HCEC 1CT (cell line): ENCODE measurements at places on chromosomes 5 and 9.

DNA sequence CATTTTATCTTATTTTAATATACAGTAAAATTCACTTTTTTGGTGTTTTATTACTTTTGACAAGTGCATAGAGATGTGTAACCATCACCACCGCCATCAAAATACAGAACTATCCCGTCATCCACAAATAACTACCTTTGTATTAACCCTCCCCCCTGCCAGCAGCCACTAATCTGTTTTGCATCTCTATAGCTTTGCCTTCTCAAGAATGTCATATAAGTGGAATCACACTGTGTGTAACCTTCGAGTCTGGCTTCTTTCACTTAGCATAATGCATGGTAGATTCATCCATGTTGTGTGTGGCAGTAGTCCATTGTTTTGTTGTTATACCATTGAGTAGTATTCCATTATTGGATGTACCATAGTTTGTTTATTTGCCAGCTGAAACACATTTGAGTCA, 98.8 kb downstream of the BOD1 start:
- DNase-seq = no peak

- peak; percentile 56 for DNase-seq
Measured at GRCh38 chr5:145776886-145777285, 58.3 kb downstream of the PRELID2 start.

GRCh38 chr5:145244251-145244650, 590.9 kb downstream of the PRELID2 start:
- DNase-seq = no peak

GRCh38 chr9:99748266-99748665, 73.4 kb upstream of the NR4A3 start:
- DNase-seq = peak; percentile 58

DNA sequence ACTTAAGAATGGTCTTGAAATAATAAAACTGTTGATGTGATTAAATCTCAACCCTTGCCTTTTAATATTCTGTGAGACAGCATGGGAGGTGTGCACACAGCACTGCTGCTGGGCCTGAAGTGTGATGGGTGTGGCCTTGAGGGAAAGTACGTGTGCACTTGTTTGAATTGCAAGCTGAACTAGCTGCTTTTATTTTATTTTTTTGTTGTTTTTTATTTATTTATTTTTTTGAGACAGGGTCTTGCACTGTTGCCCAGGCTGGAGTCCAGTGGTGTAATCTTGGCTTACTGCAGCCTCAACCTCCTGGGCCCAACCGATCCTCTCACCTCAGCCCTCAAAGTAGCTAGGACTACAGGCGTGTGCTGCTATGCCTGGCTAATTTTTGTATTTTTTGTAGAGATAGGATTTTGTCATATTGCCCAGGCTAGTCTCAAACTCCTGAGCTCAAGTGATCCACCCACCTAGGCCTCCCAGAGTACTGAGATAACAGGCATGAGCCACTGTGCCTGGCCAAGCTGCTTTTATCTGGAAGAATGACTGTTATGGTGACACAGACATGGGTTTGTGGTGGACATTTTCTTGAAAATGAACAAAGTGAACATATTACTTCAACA, 58.9 kb downstream of the GPR107 start:
- no peak for DNase-seq

DNA sequence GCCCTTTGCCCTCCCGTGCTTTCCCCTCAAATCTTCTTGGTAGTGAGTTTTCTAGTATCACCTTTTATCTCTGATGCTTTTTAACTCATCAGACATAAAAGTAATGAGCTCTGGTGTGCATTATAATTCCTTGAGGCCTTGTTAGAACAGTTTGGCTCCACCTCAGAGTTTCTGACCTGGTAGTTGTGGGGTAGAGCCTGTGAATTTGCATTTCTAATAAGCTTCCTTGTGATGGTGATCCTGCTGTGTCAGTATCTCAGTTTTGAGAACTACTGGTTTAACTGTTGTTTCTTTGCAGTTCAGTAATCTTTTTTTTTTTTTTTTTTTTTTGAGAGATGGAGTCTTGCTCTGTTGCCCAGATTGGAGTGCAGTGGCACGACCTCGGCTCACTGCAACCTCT, 31.1 kb downstream of the UBE2D2 start:
- no peak for DNase-seq

DNA sequence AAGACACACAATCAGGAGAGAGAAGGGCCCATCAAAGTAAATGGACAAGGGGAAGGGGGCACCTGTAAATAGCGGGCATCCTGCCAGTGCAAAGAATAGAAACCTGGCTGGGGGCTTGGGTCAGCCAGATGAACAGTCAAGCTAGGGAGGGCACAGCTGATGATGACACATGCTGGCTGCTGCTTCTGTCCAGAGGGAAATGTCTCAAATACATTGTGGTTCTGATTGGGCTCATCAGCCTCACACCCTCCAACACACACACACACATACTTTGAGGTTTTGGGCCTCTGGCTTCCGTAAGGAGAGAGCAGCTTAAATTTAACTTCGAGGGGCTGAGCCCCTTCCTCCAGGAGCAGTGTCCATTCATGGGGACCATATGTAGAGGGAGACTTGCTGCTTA, 27.6 kb upstream of the SPATA31E1 start:
- DNase-seq = no peak
